Prostate gland (tissue), 2 donors: ENCODE measurements at places on chromosomes 2 and 18. TPM values are rescaled to one million over a fixed set of nuclear protein-coding genes. Genes with fewer than 3 reads are reported as not detected.

Gene TEX261
- 41.4 TPM for total RNA-seq

DNA sequence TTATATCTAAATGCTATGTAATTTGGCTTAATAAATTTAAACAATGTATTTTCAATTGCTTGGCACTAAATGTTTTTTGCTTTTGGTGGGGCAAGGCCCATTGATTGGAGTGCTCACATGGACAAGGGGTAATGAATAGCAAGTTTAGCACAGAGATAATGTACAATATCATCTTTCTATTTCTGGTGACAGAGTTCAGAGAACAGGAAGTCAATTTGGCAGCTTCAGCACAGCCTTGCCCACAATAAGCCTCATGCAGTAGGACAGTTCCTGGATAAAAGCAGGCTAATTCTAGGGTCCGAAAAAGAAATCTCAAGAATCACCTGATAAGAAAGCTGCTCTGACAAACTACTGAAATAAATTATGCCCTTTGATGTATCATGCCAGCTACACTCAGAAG lies 443.9 kb upstream of the FSHR start:
- no peak overlapping the region for H3K27ac ChIP-seq
- H3K27me3 ChIP-seq = no peaks in the 10 kb centered on the region
- no peaks in the 10 kb centered on the region for H3K36me3 ChIP-seq
- H3K4me3 ChIP-seq = no peak overlapping the region
- no peak for DNase-seq
- H3K4me1 ChIP-seq = no peaks in the 10 kb centered on the region

GRCh38 chr2:45957533-45958227 lies 306.2 kb downstream of the PRKCE start:
- no peak for DNase-seq
- H3K27me3 ChIP-seq = no peaks in the 10 kb centered on the region
- no peaks in the 10 kb centered on the region for H3K4me1 ChIP-seq
- H3K27ac ChIP-seq = no peak overlapping the region
- H3K36me3 ChIP-seq = no peaks in the 10 kb centered on the region

DNA sequence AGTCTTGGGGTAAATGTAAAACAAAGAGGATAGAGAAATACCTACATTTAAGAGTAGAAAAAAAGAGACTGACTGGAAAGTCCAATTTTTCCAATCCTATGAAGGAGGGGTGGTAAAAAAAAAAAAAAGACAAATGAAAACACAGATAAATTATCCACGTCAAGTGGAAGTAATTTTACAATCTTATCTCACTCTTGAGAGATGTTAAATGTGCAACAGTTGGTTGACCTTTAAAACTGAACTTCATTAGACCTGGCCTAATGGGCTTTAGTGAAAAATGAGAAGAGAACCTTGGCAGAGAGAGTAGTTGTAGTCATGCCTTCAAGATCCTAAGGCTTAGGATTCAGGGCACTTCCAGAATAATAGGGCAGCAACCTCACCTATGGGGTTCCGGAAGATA lies 20.4 kb downstream of the GALNT3 start:
- H3K4me3 ChIP-seq = no peak overlapping the region
- H3K27me3 ChIP-seq = no peaks in the 10 kb centered on the region
- no peak overlapping the region for H3K27ac ChIP-seq
- DNase-seq = no peak

Gene GNAL
- total RNA-seq = 14.3 TPM

- H3K36me3 ChIP-seq = no peaks in the 10 kb centered on the region
- H3K27me3 ChIP-seq = no peaks in the 10 kb centered on the region
- peak overlapping the region; percentile 92 for H3K27ac ChIP-seq
- no peak for DNase-seq
- H3K4me3 ChIP-seq = peak overlapping the region; percentile 84
Measured at GRCh38 chr18:77131100-77131651, 1.4 kb downstream of the MBP start.

GRCh38 chr2:56476509-56477071 lies 292.8 kb downstream of the CCDC85A start:
- no peak for DNase-seq
- no peak overlapping the region for H3K4me3 ChIP-seq
- no peaks in the 10 kb centered on the region for H3K36me3 ChIP-seq
- no peak overlapping the region for H3K27ac ChIP-seq

DNA sequence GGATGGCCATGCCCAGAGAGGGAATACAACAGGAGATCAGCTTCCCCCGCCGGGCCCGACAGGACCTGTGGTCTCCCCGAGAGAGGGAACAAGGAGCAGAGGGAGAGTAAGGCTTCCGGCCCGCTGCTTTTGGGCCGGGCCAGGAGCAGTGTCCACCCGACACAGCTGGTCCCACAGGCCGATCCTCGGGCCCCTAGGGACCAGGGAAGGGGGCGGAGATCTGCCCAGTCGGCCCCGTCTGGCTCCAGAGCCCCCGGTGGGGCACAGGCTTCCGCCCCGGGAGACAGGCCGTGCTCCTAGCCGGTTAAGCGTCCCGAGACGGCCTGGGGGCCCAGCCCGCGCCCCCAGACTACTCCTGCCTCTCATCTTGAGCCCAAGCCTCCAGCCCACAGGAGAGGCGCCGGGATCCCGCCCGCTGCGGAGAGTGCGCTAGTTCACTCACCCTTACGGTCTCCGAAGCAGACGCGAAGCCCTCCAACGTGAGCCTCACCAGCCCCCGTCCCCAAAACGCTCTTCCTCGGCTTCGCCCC lies at the start of gene MCFD2:
TSS of gene MCFD2 (minus strand) at position 526 of the 530 bp plus-strand sequence. CDS start 6,635 bp downstream, outside the sequence.
- peak within 1 kb of the TSS; percentile 100 for H3K4me3 ChIP-seq
- H3K4me1 ChIP-seq = peaks cover 12% of the 10 kb centered on the region
- no peaks in the 10 kb centered on the region for H3K36me3 ChIP-seq
- DNase-seq = peak; percentile 12

Gene ANO7
- 140 TPM for total RNA-seq

Gene HNRNPLL
- total RNA-seq = 36.1 TPM
